ENCODE measurements at places on chromosomes 3 and 15. TPM values are rescaled to one million over a fixed set of nuclear protein-coding genes. Genes with fewer than 3 reads are reported as not detected.

The ZNF774 gene
- not detected for polyA plus RNA-seq

The C3orf20 gene
- not detected for polyA plus RNA-seq

The TASOR gene
- polyA plus RNA-seq, result 32.0 TPM

The CACNA1D gene
- not detected for polyA plus RNA-seq

- H3K27me3 ChIP-seq, result no peaks in the 10 kb centered on the region
- H3K4me3 ChIP-seq, result no peak overlapping the region
- H3K27ac ChIP-seq, result no peak overlapping the region
- H3K36me3 ChIP-seq, result peaks cover 50% of the 10 kb centered on the region
- no peaks in the 10 kb centered on the region for H3K4me1 ChIP-seq
These were observed 33.5 kb downstream of the ABCC5 start for GRCh38 chr3:183984127-183984740.

- DNase-seq, result no peak
- no peaks in the 10 kb centered on the region for H3K36me3 ChIP-seq
- no peak overlapping the region for H3K27ac ChIP-seq
- H3K27me3 ChIP-seq, result no peaks in the 10 kb centered on the region
These were observed 95.9 kb downstream of the SLC49A4 start for GRCh38 chr3:122890720-122891220.

GRCh38 chr3:168212664-168213285 lies 117.1 kb upstream of the GOLIM4 start:
- no peaks in the 10 kb centered on the region for H3K36me3 ChIP-seq
- H3K27ac ChIP-seq, result no peak overlapping the region
- H3K4me3 ChIP-seq, result no peak overlapping the region
- no peaks in the 10 kb centered on the region for H3K27me3 ChIP-seq
- no peaks in the 10 kb centered on the region for H3K4me1 ChIP-seq

DNA sequence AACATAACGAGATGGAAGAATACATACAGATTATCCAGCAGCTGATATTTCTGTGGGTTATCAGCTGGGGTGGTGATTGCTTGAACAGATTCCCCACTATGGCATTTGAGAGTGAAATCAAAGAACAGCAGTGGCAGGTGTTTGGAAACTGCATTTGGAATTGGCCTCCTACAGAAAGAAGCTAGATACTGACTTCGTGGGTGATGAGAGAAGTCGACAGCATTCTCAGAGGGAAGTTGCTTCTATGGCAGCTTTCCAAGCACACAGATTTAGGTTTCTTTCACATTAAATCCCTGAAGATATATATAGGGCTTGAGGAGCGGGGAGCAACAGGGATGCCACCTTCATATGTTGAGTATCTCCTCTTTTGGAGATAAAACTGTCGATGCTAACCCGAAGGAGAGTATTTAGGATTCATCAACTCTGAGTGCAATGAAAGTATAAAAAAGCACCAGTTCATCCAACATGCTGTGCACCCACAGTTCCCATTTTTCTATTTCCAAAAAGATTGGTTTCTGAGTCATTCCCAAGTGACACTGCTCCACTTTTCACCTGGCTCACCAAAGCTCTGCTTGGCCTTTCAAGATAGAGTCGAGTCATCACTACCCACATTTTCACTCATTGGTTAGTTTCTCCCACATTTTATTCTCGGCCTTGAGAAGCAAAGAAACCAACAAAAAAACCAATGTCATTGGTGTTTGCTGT lies 579.8 kb upstream of the SUCLG2 start:
- H3K27me3 ChIP-seq, result no peaks in the 10 kb centered on the region
- no peak for DNase-seq
- H3K27ac ChIP-seq, result no peak overlapping the region

DNA sequence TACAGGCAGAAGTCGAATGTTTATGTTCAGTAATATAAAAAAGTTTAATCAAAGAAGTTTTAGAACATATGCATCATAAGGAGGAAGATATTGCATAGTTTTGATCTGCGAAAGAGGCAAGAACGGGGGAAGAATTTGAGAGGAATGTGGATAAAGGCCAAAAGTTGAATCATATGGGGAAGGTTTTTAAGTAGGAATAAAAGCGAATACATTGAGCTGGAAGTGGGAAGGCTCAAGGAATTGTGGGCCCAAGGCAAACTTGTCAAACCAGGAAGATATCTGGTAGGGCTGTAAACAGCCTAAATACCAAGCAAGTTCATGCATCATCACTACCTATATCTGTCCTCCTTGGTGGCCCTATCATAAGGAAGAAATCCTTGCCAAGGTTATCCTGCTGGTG lies 186.9 kb downstream of the MAGI1 start:
- no peaks in the 10 kb centered on the region for H3K4me1 ChIP-seq
- no peaks in the 10 kb centered on the region for H3K36me3 ChIP-seq
- no peak for DNase-seq
- H3K27me3 ChIP-seq, result no peaks in the 10 kb centered on the region
- H3K4me3 ChIP-seq, result no peak overlapping the region
